ENCODE measurements at places on chromosomes 6 and 20.
A peak's percentile ranks its signal among the peaks of the same experiment; 100 is the strongest.

GRCh38 chr6:150072201-150072600 lies 3.3 kb upstream of the ULBP3 start:
- DNase-seq: peak; percentile 8

DNA sequence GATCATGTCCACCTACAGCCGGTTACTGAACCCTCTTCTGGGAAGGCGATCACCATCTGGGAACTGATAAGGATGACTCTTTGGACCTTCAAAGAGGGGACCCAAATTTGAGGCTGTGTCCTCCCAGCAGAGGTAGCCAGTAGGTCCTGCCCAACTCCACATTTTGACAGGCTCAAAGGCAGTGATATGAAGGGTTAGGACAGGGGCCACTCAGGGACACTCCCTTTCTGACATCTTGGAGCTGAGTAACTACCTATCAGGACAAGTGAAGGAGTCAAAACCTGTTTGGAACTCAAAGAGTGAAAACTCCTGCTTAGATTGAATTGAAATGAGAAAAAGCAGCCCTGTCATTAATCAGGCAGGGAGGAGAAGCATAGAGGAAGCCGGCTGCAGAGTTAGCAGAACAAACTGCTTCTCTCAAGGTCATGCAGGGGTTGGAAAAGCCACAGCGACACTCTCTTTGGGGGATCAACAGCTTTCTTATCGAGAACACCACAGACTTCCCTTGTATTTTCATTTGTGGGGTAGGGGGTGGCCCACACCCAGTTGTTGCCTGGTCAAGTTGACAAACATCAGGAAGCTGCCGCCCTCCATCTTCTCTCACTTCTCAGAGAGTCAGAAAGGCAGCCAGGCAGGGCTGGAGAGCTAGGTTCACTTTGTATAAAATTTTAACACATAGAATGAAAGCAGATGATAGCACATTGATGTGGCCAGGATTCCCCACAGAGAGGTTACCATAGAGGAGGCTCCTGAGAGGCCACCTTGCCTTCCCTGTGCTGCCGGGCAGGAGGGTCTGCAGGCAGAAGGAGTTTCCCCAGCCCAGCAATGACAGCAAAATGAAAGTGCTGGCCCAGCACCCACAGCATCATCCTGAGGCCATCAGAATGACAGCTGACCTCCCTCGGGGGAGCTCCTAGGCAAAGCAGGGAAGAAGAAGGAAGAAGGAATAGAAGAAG lies 47.6 kb downstream of the AGPAT4 start:
- no peak for DNase-seq

DNA sequence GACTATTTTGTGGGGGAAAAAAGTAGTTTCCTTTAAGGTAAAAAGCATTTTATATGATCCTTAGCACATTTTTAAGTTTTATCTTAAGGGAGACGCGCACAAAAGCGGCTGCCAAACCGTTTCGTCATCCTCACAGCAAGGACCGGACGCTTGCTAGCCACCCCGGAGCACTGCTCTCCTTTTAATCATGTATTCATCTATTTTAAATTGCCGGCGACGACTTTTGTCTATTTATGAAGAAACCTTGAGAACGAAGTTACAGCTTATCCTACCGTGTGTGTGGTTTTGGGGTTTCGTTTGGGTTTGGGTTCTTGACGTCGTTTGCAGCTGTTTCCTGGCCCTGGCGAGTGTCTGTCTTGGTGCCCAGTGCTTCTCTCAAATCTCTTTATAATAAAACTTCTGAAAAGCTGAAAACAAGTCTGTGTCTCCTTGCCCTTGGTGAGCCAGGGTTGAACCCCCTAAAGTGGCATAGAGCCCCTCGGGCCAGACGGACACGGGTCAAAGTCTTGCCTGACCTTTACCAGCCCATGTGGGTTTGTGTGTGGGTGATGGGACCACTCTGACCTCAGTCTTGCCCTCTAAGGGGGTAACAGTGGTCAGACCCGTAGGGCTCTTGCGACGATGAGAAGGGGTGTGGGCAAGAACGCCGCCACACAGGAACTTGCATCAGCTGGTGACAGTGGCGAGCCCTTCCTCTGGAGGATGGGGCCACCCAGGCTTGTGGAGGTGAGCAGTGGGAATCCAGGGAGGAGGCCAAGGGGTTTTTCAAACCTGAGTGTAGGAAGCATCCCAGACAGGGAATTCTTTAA lies 117.6 kb downstream of the JPH2 start:
- no peak for DNase-seq

- DNase-seq: no peak
Observed at GRCh38 chr6:927157-927556, 234.2 kb upstream of the EXOC2 start.

DNA sequence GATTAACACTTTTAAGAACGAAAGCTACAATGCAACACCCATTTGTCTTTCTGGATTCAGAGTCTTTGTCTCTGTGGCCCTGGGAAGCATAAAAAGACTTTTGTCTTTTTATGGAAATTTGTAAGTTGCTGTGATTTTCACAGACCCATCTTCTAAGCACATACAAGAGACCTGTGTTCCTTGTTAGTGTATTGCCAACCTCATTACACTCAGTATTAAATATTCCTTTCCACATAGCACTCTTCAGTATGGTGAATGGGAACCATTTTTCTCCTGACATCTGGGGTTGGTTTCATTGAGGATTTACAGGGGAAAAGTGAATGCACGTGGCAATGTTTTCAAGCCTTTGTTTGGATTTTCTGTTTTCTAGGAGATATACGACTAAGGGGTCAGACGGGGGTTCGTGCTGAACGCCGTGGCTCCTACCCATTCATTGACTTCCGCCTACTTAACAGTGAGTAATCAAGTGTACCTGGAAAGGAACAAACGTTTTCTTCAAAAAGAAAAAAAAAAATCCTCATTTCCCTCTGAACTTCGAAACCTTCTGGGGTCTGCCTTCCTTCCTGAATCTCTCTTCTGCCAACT lies 141.7 kb downstream of the MTFR2 start:
- DNase-seq: no peak

- DNase-seq: no peak
Observed at GRCh38 chr6:9583753-9584352, 831.0 kb downstream of the TFAP2A start.

DNA sequence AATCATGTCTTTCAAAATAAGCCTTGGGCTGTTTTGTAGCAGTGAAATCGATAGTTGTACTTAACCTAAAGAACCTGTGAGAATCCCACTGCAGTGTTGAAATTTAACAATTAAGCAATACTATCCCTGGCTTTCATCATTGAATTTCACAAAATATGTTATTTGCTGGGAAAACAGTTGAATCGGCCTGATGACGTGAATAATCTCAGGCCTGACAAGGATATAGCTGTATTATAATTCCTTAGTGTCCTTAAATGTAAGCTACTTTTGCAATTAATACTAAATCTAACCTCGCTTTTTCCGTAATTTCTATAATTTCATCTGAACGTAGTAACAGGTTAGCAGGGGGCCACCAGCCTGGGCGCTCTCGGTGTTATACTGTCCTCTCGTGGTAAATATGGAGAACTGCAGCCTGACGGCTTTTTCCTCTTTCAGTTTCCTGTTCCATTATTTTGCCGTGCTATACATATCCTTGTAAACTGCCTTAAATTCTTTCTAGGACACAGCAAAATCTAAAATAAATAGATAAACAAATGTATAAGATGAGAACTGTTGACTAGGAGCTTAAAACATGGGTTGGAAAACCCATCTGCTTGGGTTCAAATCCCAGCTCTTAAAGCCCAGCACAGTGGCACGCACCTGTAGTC lies 24.0 kb downstream of the MTFR2 start:
- DNase-seq: peak; percentile 65

GRCh38 chr6:39335780-39336545 lies 13.5 kb upstream of the KCNK16 start:
- DNase-seq: no peak

DNA sequence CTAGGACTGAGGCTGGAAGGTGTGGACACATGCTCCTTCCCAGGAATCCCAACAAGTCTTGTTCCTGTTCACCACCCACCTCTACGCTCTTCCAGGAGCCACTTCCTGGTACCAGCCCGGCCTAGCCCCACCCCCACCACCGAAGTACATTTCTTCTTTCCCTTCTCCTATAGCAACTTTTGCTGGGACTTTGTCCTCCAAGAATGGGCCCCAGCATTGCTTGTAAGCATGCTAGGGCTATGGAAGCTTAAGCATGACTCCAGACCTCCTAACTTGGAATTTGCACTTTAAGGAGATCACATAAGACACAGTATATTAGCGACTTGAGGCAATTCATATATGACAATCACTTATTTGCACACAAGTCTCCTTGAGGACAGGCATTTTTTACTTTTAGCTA lies 462.0 kb upstream of the ARID1B start:
- DNase-seq: no peak

DNA sequence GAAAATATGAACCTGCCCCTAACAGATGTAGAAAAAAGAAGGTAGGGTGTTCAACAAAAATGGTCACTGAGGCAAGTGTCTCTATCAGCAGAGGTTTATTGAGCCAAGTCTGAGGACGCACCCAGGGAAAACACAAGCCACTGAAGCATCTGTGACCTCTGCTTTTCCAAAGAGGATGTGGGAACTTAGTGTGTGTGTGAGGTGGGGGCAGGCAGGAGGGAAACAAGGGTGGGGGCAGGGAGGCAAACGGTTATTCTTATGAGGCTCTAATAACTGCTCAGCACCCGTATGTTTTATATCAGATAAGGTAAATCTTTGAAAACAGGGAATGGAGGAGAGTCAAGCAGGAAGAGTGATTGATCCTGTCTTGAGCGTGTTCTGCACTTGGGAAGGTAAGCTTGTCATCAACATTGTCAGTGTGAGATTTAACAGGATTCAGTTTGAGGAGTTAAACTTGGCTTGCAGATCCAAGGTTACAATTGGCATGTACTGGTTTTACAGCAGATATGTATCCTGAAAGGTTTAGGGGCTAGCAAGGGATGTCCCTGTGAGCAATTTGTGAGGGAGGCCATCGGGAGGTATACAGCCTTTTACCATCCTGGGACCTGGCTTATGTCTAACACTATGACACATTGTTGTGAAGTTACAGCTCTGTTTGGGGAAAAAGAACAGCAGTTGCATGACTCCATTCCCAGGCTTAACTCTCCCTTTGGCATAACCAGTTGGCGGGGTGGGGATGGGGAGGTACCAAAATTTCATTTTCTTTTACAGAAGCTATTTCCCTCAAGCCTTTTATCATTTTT lies 33.7 kb downstream of the NINL start:
- no peak for DNase-seq

DNA sequence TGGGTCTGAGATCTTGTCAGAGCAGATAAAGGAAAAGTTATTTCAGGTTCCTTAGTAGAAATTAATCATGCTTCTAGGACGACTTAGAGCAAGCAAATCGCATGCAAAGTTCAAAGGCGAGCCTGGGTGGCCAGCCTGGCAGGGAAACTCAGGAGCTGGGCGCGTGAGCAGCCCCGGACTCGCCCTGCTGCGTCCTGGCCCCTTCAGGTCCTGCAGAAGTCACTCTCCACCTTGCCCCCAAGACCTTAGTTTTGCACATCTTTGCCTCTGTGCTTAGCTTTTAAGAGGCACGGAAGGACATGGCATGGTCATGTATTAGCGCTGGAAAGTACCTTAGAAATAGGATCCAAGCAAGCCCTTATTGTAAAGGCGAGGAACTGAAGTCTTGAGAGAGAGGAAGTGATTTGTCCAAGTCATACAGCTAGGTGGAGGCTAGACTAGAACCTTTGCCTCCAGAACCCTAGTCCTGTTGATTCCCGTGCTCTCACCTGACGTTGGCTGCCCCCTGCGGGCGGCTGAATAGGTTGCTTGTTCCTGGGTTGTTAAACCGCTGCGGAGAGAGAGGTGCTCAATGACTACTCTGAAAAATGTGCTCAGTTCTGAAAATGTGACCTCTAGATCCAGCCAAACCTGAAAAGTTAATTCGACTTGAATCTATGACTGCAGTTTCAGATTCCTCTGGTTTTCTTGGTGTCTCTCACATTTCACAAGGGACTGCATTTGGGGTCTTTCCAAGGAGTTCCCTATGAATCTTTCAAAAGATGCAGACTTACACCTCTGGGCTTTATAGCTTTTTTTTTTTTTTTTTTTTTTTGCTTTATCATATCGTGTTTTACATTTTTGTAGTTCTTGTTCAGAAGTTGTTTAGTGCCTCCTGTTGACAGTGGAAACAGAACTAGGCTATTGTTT lies 2.7 kb downstream of the MYB start:
- DNase-seq: peak; percentile 66

GRCh38 chr6:135145063-135145800 lies 35.9 kb upstream of the MYB start:
- DNase-seq: peak; percentile 39

DNA sequence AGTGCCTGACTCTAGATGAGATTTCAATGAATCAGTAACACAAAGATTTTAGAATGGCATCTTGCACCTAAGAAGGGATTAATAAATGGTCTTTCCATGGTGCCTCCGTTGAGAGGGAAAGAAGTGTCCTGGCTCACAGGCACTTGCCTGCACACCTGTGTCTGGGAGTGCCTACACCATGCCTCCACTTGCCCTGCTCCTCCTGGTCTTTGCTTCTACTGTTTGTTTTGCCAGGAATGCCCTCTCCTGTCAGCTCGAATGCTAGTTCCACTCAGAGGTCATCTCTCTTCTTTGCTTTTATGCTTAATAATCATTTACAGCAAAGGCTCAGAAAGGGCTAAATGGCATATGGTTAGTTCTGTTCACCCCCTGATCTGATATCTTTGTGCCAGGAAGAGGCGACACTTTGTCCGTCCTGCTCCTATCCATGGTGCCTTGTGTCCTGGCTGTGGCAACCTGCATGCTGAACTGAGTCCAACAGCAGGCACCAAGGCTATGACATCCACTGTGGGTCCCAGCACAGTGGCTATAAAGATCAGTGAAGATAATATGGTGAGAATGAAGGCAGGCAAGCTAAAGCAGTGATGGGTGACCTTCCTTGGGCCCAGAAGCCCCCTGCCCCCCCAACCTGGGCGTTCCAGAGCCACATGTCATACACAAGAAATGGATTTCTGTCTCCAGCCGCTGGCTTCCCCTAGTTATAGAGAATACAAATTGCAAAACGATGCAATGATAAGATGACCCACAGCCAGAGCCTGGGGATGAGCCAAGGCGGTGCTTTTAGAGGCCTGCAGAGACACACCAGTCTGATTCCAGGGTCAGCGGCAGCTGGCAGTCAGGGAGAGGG lies 1.4 kb downstream of the C6orf132 start:
- no peak for DNase-seq

DNA sequence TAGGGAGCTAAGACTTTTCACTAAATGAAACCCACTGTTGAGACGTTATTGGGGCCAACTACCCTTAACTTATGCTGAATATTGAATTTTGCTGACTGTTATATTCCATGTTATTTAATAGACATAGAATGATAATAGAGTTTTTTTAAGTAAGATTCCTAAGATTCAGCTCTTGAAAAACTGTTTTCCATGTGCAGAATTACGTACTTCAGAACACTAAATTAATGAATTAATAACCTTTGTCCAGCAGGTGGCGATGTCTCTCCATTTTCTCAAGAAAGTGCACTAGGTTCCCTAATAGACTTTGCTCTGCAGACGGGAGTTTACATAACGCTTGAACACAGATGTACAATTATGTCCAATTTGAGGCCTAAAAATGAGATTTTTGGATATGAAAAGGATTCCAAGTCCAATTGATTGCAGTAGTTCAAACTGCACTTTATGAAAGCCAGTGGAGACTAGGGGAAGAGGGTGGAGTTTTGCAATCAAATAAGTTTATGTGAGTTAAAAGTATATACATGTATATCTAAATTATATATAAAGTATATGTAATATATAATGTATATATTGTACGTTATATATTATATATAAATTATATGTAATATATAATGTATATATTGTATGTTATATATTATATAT lies 282.1 kb downstream of the UST start:
- peak; percentile 87 for DNase-seq

All from NCI-H774 (cell line).